ENCODE measurements at places on chromosomes 2 and 18. TPM values are rescaled to one million over a fixed set of nuclear protein-coding genes. Genes with fewer than 3 reads are reported as not detected.

PLB1 gene
- 0.90 TPM for total RNA-seq

ANKRD30BL gene
- total RNA-seq = not detected

MSGN1 gene
- total RNA-seq = not detected

RGPD3 gene
- 0.35 TPM for total RNA-seq

TMEM247 gene
- not detected for total RNA-seq

DPYSL5 gene
- not detected for total RNA-seq

IGFBP2 gene
- 0.32 TPM for total RNA-seq

ALLC gene
- not detected for total RNA-seq

TXNDC2 gene
- not detected for total RNA-seq

ELOA2 gene
- not detected for total RNA-seq

GKN1 gene
- total RNA-seq = not detected

DOK6 gene
- total RNA-seq = not detected

CPO gene
- total RNA-seq = not detected

PAX8 gene
- 1.6 TPM for total RNA-seq

GNLY gene
- 10.6 TPM for total RNA-seq

DNA sequence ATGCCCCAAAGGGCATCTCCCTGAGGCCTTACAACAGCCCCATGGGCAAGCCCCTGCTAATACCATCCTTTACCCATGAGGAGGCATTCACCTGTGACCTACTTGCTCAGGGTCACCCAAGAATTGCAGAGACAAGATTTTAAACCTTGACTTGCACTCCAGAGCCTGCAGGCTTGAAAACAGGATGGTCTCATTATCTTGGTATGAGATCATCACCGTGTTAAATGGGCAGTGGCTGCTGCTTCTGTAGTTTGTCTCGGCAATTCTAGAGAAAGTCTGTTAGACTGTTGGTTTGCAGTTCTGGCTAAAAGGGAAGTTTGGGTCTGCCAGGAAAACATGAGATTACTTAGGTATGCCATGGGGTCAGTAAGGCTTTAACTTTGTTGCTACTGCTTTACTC is 698.9 kb downstream of the GALR1 start:
- ATAC-seq = no peak

- ATAC-seq = no peak
Observed at GRCh38 chr2:144796164-144796563, 276.2 kb upstream of the ZEB2 start.

- ATAC-seq = no peak
Observed at GRCh38 chr2:160751021-160751420, 257.4 kb upstream of the RBMS1 start.

DNA sequence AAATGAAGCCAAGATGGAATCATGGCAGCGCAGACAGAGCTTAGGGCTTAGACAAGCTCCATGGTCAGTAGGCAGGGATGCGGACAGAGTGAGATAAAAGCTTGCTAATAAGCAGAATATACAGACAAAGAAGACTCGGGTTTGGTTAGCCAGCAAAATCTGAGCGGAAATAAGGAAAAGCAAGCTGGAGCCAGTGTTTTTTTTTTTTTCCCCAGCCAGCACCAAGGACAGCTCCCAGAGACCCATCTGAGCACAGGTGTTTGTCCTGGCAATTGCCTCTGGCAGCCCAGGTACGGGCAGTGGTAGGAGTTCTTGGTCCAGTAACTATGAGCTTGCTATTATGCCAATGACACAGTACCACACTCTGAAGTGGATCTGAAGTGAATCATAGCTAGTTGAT is 187.6 kb downstream of the ADCYAP1 start:
- ATAC-seq = no peak

DNA sequence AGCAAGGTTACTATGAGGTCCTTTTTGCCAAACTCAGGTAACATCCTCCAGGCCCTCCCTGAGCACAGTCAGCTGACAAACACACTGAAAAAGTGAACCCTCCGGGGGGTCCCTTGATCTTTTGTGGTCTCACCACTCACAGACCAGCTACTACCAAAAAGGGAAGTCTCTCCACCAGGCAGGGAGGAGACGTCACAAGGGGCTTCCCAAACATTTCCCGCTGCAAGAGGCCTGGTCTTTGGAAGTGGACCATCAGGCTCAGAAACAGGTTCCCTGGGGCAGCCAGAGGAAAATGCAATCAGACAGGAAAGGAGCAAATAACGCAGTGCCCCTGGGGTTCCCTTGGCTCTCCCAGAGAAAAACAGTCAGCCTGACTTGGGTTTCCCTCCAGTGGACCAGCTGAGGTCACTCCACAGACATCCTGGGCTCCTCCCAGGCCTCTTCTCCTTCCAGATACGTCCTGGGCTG is 38.7 kb upstream of the POMC start:
- ATAC-seq = no peak

- no peak for ATAC-seq
Observed at GRCh38 chr18:57518533-57518932, 68.0 kb downstream of the FECH start.

DNA sequence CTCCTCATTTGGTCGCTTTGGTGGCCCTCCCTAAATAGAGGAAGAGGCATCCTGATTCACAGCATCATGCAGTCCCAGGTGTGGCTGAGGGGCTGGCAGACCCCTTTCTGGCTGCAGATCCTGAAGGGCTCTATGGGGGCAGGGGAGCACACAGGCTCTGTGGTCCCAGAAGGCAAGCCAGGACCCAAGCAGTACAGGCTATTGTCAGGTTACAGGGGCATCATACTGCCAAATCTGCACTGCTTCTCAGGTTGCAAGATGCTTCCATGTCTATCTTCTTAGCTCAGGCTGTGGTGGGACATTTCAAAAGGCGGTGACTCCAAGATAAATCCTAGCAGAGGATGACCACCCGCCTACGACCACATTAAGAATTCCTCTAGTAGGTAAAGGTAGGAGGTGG is 54.3 kb downstream of the TTC32 start:
- ATAC-seq = no peak

DNA sequence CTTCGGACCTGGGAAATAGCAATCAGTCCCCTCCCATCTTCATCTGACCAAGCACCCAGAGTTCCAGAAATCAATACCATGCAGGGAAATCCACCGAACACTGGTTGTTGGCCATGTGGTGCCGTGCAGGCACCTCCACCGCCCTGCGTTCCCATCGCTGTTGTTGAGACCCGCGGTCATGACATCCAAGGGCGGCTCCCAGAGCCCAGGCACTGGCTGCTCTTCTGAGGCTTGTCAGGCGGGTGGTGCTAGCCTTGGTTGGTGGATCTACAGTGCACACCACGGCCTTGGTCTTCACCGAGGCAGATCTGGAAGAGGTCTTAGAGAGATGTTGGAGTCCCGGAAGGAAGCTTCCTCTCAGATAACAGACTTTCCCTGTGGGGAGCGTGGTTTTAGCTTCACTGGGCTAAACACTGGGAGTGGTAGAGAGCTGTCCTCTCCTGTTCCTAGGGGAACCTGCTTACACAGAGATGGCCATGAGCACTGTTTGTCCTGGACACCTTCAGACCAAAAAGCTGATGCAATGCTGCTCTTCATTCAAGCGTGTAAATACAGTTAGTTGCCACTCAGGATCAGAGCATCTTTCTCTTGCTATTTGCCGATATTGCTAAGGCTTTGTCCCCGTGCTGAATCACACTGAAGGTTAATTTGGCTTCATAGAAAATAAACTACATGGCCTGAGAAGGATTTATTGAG is 58.3 kb downstream of the SMIM21 start:
- no peak for ATAC-seq

- ATAC-seq = no peak
Observed at GRCh38 chr2:54290356-54291025, 34.5 kb upstream of the TSPYL6 start.

- no peak for ATAC-seq
Observed at GRCh38 chr18:59990121-59990823, 90.5 kb downstream of the PMAIP1 start.

DNA sequence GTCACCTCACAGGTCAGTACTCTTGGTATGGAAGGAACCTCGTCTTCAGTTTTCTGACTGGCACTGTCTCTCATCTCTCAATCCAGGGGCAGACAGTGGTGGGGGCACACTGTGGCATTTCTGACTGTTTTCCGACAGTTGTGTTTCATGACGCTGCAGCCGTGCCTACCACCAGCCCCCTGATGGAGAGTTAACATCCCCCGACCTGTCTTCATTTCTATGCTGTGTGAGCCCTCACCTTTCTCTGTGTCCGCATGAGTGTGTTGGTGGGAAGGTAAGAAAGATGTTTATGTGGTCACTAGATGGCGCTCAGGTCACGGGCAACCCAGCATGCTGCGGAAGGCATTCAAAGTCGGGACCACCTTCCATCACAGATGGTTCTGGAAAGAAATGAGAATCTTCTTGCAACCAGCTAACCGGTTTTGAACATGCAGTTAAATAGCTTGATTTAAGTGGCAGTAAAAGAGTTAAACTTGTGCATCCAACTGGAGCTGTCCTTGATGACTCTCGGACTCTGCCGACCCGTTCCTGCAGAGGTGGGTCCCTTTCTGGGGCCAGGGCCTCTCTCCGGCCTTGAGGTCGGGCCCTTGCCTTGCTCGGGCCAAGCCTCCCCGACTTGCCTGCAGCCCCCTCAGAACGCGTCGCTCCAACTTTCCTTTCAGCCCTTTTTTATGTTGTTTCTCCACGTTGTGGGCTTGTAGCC is 92.4 kb downstream of the DYSF start:
- ATAC-seq = peak; percentile 76

DNA sequence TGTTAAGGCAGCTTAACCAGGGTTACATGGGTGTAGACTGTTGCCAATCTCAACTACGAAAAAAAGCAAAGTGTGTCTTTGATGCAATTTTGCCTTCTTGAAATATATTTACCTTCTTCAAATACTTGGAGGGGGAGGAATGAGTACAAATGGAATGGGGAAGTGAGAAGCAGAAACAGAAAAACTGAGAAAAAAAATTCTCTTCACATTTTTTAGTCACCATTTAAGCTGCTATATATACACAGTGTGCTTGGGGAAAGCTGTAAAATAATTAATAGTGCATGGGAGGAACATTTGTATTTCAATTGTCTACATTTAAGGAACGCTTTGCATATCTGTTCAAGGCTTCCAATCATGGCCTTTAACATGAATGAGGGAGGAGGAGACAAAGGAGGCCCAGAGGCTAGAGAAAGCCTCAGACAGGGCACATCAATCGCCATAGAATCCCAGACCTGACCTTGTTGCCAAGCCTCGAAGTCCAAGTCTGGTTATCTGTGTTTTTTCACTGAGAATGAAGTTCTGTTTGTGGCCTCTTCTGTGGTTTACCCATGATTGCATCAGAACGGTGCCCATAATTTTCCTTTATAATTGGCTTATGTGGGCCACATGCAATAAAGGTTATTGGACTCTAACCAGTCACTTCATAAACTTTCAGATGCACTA is 158.6 kb downstream of the PIK3C3 start:
- peak; percentile 46 for ATAC-seq

- peak; percentile 49 for ATAC-seq
Observed at GRCh38 chr2:230953845-230954244, 28.8 kb upstream of the GPR55 start.

DNA sequence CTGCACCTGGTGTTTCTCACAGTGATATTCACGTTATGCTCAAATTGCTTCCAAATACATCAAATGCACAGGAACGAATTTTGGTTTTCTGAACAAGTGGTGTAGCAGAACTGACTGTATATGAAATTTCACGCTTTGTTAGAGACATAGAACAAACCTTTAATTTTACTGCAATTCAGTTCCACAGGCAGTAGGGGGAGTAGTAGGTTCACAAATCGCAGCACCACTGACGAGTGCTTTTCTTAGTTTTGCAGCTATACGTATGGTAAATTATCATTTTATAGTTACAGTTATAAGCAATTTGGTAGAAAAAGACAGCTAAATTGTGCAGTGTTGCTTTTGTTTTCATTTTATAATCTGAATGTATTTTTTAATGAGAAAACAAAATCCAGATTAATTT is 113.3 kb downstream of the KIAA1328 start:
- no peak for ATAC-seq

- no peak for ATAC-seq
Observed at GRCh38 chr2:226409134-226409533, 390.5 kb downstream of the IRS1 start.

DNA sequence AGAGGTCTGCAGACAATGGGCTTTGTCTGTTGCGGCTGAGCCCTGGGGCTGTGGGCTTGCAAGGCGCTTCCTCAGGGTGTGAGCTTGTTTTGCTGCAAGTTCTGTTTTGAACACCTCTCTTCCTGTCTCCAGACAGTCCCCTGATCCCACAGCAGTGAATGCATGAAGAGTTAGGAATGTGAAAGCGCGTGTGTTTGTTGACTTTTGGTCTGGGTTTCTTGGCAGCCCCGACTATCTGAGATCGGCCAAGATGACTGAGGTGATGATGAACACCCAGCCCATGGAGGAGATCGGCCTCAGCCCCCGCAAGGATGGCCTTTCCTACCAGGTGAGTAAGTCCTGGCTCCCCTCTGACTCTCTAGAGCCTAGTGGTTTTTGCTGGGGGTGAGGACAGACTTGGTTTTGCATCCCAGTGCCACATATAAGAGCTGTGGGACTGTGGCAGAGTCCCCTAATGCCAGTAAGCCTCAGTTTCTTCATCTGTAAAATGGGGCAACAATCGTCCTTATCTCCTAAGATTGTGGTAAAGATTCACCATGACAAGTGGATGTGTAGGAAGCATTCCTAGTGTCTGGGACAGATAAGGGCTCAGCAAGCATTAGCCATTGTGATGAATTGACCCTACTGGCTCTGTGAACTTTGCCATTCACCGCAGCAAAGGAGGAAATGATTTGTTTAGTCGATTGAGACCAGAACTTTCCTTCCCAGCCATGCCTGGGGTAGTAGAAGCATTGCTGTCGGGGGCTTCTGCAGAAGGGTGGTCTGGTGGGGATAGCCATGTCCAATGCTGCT is 3.0 kb downstream of the LBH start:
- peak; percentile 62 for ATAC-seq

GRCh38 chr18:48095726-48096125 is 165.3 kb upstream of the SMAD2 start:
- ATAC-seq = no peak

DNA sequence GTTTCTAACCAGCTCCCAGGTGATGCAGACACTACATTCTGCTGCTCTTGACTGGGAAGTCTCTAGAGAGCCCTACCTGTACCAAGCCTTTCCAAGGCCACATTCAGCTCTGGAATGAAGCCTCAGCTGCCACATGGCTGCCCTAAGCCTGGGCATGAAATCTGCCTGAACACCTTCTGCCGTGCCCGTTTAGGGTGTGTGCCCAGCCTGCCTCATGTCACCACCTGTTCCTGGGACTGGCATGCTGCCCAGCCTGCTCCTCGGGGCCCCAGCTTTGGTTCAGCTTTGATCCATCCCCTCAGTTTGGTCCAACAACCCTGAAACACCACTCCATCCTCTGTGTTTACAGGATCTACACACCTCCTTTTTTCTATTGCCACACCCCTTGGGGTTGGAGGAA is 210.9 kb downstream of the L3MBTL4 start:
- no peak for ATAC-seq

GRCh38 chr2:205808486-205809121 is 126.3 kb downstream of the NRP2 start:
- no peak for ATAC-seq

GRCh38 chr2:219179601-219180465 is 1.8 kb downstream of the RETREG2 start:
- ATAC-seq = no peak

- ATAC-seq = no peak
Observed at GRCh38 chr2:240891492-240892340, 4.2 kb downstream of the MAB21L4 start.

- no peak for ATAC-seq
Observed at GRCh38 chr2:240429872-240430491, 5.5 kb upstream of the GPC1 start.

- no peak for ATAC-seq
Observed at GRCh38 chr2:234512884-234513669, 16.2 kb upstream of the ARL4C start.
